NCI-H774 (cell line): ENCODE measurements at places on chromosomes 3 and 15.

DNA sequence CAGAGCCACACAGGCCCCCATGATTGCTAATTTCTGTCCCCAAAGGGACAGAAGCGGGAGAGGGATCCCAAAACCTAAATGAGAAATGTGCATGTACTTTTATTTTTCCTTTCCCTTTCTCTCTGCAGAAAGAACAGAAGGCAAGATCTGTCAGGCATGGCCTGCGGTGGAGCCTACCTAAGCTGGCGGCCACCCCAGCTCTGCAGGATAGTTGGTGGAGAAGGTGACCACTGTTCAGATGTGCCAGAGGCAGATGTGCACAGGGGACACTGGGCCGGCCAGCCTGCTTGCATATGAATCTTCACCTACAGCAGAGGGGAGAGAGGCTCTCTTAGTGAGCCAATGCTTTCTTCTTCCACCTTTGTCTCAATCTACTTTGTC lies 2.1 kb upstream of the AMOTL2 start:
- no peak for DNase-seq

DNA sequence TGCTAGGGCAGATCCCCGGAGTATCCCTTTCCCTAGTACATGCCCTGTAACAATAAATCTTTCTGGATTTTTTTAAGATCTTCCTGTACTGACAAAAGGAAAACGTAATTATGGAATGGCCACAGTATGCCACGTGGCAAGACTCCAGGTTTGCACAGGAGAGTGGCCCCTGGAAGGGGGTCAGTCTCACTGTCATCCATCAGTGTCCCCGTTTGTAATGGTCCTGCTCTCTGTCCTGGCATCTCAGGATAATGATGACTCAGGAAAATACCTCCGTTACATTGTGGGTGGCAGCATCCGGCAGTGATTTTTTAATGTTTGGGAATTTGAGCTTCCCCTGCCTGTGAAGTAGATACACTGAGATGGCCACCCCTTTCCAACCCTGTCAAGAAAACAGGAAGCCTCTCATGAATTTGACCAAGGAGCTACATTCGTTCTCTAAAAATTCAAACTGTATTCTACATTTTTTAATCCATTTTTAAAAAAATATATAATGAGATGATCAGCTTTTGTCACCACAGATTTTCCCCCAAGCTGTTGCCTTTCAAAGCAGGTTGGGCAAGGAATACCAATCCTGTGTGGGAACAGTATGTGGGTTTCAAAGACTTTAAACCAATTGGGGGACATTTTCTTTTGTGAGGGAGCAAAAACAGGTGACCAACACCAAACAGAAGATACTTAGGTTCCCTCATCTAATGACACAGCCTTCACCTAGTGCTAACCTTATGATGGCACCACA lies 110.4 kb downstream of the C3orf70 start:
- no peak for DNase-seq

DNA sequence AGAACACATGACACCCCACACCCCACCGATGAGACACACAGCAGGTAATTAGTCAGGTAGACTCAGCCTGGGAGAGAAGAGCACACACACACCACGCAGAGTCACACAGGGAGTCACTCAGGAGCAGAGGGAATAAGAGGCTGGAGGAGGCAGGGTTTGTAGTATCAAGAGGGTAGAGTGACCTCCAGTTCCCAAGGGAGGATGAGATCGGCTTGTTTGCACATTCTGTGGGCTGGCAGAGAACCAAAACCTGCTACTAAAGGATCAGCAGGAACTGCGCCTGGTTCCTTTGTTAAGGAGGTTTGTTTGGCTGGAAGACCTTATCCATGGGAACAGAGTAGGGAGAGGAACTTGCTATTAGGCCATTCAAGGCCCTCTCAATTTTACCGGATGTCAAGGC lies 281.4 kb upstream of the SLCO3A1 start:
- DNase-seq: peak; percentile 81

- DNase-seq: no peak
Observed at GRCh38 chr3:120689395-120689794, 7.4 kb upstream of the HGD start.

DNA sequence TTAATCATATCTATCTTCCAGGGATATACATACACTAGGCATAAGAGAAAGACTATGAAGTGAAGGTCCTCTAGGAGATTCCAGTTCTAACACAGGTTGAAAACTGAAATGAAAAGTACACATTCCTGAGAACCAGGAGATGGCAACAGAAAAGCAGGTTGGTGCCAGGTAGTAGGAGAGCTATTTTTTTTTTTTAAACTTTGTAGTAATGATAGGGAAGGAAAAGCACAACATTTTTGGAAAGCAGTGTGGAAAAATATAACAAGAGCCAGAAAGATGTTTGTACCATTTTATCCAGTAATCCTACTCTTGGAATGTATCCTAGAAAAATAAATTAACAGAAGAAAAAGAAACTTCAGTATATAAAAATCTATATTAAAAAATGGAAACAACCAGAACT lies 189.9 kb downstream of the DTWD1 start:
- no peak for DNase-seq

DNA sequence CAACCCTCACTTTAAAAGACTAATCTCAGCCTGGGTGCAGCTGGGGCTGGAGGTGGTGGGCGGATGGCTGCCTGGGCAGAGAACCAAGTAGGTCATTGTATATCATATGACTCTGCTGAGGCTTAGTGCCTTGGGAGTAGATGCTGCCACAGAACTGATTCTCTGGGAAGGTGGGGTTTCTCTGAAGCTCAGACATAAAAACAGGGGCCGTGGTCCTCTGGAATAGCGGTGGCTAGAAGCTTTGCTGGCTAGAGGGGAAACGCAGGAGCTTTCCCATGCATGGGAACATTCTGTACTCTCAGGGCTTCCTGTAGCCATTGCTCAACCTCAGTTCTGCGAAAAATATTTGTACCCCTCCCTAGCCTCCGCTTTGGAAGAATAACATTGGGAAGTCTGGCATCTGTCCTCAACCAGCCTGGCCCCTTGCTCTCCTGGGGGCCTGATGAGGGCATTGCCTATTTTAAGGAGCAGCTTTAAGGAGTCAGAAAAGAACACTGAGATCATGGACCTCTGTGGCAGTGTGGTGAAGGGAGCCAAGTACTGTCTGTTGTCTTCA lies 14.7 kb downstream of the TIMP4 start:
- no peak for DNase-seq

DNA sequence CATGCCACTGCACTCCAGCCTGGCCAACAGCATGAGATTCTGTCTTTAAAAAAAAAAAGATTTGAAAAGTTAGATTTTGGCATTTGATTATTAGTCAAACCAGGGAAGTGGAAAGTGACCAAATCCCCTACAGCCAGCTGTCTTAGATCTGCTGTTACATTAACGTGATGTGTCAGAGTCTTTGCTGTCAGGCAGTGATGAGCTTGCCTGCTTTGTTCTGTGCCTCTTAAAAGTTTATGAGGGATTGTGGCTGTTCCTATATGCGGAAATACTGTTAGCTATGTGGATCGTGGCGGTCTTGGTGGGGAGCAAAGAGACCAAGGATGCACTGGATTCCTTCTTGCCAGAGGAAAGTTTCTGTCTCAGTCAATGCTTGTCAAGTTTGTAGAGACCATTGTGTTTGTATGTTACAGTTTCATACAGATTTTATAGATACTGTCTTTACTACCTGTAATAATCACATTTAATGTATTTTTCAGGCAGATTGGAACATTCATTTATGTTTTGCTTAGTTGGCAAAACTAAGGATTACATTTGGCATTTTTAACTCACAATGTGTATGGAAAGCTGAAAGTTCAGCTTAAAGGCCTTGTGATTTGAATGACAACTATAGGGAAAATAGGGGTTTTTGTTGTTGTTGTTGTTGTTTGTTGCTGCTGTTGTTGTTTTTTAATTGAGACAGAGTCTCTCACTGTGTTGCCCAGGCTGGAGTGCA lies 137.4 kb downstream of the VPS8 start:
- DNase-seq: no peak

DNA sequence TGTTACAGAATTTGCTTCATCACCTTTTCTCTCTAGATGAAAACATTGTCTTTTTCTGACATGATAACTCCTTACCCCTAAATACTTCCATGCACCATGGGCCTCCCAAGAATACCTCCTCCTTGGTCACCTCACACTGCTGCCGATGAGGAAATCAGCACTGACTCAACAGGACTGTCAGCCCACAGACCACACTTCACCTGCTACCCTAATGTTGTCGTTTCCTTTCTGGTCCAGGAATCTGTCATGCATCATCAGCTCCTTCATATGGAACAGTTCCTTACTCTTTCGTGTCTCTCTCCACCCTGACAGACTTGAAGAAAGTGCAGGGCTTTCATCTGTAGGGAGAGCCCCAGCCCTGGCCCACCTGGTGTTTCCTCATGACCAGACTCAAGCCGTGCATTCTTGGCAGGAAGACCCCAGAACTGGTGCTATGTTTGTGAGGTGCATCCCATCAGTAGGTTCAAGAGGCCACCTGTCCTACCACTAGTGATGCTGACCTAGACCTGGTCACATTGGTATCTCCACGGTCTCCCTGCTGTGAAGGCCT lies 41.1 kb upstream of the PLXNA1 start:
- no peak for DNase-seq

GRCh38 chr3:116139641-116140040 lies 305.6 kb downstream of the LSAMP start:
- DNase-seq: no peak

DNA sequence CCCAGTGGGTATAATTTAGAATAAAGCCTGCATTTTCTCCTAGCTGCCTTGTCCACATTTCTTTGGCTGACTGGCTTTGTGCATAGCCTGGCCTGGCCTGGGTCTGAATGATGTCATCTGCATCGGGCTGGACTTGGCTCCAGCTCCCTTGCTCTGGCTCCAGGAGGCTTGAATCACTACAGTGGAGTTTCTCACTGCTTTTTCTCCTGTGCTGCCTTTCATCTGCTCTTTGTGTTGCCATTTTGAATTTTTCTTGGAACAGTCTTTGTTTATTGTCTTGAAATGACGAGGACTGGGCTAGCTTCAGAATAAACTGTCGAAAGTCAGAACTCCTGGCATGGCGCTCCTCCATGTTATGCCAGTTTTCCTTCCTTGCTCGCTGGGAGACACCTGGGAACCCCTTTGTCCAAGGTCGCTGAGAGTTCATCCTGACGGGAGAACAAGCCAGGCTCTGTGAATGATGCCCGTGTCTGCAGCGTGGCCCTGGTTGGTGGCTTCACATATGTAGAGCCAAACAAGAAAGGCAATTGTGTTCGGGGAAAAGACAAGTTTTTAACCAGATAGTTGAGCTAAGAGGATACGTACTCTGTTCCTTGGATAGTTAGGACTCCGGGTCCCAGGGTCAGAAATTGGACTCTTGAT lies 258.9 kb downstream of the PDZRN3 start:
- no peak for DNase-seq
